ENCODE measurements at places on chromosomes 12 and 14.

GRCh38 chr14:68216079-68216478 is 396.5 kb downstream of the RAD51B start:
- no peak for DNase-seq

DNA sequence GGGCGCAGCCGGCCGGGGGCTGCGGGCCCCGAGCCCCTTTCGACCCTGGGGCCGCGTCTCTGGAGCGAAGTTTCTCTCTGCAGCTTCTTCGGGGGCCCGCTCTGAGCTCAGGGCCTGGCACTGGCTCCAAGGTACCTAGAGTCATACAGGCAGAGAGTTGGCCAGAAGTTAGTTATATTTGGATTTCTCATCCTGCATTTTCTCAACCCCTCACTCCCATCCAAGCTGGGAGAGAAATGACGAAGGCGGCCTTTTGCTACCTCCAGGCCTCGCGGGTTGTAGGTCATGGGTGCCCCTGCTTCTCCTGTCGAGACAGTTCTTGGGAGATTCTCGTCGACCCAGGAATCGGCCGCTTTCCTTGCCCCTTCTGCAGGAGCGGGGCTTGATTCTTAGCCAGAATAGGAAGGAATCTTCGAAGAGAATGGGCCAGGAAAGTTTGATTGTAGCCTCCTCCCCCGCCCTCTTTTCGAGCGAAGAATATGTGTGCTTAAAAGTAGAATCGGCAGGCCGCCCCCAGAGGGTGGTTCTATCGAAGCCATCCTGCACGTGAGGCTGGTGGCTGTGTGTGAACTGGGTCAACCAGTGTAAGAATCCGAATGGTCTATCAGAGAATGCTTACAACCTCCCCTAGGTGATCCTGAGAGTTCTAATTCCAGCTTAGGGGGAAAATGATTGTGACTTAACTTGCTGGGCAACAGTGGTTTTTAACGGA is 785 bp downstream of the MLEC start:
- DNase-seq, result no peak

DNA sequence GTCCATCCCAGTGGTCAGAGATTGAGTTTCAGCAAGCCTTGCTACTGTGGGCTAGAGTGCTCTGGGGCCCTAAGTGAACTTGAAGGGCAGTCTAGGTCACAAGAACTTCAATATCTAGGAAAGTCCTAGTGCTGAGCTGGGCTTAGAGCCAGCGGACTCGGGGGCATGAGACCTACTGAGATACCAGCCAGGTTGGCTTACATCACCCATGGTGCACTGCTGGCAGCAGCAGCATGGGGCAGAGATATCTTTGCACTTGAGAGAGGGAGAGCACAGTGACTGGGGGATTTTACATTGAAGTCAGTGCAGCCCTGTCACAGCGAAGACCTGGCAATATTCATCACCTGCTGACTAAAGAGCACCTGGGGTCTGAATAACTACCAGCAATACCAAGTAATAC is 158.3 kb upstream of the PRKD1 start:
- DNase-seq, result no peak

DNA sequence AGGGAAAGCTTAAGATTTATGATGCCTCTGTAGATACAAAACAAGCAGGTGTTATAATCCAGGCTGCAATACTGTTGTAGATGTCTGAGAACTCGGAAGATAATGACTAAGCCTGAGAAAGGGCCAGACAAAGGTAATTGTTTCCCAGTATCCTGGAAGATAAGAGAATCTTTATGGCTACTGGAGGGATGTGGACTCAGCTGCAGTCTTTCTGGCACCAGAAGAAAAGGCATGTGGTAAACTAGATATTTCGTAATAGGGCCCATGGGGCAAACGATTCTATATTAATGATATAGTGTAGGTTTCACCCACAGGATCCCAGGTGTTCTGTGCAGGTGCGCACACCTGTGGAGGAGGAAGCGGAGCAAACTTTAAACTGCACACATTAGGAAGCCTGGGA is 9.2 kb upstream of the APOLD1 start:
- no peak for DNase-seq

DNA sequence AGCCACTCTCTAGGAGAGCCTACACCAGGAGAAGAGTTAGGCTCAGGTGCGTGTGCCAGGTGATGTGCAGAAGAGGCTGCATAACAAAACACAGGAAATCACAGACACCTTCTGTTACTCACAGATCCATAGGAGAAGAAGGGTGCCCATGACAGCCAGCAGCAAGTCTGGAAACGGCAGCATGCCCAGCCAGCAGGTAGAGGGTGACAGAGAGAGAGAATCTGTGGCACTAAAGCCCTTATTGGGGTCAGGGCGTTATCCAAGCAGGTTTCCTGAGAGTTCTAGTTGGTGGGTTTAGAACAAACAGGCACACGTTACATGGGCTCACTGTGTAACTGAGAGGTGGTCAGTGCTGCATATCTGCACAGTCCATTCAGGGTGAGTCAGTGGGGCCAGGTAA is 14.9 kb upstream of the SLC8A3 start:
- DNase-seq, result no peak

DNA sequence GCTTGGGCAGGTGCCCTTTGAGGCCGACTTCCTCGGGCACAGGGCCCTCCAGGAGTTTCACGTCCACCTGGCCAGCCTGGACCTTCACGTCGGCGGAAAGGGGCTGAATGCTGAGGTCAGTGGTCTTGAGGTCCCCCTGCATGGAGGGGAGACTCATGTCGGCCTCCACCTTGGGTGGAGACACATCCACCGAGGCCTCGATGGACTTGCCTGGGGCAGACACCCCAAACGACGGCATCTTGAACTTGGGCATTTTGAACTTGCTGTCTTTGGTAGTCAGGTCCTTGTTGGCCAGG is 24.0 kb downstream of the PLD4 start:
- DNase-seq, result no peak

- no peak for DNase-seq
Measured at GRCh38 chr14:22497144-22497423, 91.9 kb downstream of the DAD1 start.

DNA sequence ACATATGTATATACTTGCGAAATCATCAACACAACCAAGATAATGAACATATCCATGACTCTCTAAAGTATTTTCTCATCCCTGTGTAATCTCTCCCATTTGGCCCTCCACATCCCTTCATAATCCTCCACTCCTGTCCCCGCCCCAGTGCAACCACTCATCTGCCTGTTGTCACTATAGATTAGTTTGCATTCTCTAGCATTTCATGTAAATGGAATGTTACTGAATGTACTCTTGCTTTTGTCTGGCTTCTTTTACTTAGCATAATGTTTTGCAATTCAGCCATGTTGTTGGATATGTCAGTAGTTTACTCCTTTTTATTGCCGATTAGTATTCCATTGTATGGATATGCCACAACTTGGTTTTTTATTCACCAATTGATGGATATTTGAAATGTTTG is 99.1 kb downstream of the BICD1 start:
- DNase-seq, result no peak

DNA sequence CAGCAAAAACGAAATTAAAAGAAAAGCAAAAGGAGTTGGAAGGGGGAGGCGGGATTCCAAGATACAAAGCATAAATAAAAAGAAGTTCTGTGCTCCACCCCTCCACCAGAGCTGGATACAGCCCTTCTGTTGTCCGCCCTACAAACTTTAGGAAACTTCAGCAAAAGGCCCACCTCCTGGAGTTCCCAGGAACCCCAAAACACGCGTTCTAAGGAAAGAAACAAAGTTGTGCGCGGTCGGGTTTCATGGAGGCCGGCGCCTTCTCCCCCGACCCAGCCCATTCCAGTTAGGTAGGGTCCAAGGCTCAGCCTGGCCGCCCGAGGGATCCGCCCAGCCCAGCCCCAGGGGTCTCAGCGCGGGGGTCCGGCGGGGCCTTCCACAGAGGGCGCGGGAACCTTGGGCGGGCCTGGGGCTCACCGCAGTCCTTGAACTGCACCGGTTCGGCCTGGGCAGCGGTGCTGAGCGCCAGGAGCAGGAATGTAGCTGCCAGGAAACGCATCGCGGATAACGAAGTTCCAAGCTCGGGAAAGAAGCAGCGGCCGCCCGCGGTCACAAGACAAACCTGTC is at the start of gene NPC2:
TSS of gene NPC2 (minus strand) at position 530 of the 567 bp plus-strand sequence. CDS start at position 499, 31 bp downstream.
- DNase-seq, result no peak

GRCh38 chr12:101803978-101804377 is 26.8 kb downstream of the GNPTAB start:
- DNase-seq, result no peak

GRCh38 chr12:6768437-6768914 is 2.3 kb downstream of the PTMS start:
- DNase-seq, result no peak

Data from CD14-positive monocyte (primary cell).